ENCODE measurements at places on chromosomes 13 and 19. TPM values are rescaled to one million over a fixed set of nuclear protein-coding genes. Genes with fewer than 3 reads are reported as not detected.
A peak's percentile ranks its signal among the peaks of the same experiment; 100 is the strongest.

GRCh38 chr19:17575871-17576757 lies 20.7 kb downstream of the COLGALT1 start:
- no peak for DNase-seq

Gene OCEL1
- 16.2 TPM for total RNA-seq

GRCh38 chr19:40365613-40366401 lies 17.3 kb downstream of the PLD3 start:
- DNase-seq, result peak; percentile 91

GRCh38 chr19:7074705-7075282 lies 5.3 kb downstream of the ZNF557 start:
- no peak for DNase-seq

- no peak for DNase-seq
These were observed 40.2 kb downstream of the ELL start for GRCh38 chr19:18481505-18482222.

Gene FCAR
- total RNA-seq, result not detected

DNA sequence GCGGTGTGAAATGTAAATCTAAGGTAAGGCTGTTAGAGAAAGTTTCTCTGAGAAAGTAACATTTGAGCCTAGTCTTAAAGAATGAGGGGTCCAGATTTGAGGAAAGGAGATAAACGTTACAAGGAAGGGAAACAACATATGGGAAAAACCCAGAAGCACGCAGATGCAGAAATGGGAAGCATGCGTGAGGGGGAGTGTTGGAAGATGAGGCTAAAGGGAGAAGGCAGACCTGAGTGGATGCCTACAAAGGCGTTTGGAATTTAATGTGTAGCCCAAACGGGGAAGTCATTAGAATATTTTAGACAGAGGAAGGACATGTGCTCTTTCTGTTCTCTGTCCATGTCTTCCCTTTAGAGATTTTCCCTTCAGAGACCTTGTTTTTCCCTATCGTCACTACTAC lies 61.0 kb downstream of the TPT1 start:
- no peak for DNase-seq

GRCh38 chr19:52590728-52591127 lies 20.6 kb downstream of the ZNF701 start:
- DNase-seq, result no peak

GRCh38 chr19:51185069-51185867 lies 39.6 kb upstream of the CD33 start:
- no peak for DNase-seq

DNA sequence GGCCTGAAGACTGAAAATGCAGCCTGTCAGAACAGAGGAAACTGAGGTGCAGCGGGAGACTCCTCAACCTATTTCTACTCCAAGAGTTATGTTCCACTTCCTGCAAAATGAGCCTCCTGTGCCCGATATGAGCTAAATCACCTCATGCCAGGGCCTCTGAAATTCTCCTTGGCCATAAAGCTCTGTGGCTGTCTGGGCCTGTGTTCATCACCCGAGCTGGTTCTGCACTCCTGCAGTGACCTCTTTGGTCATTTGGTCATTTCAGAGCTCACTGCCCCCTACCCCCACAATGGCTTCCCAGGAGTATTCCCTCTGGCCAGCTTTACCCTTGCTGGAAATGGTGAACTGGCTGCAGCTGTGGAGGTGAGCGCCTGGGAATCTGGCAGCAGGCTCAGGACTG lies 51.7 kb upstream of the SERPINE3 start:
- peak; percentile 27 for DNase-seq

Measured in mesothelial cell of epicardium (in vitro differentiated cells).